ENCODE measurements at places on chromosomes 1 and 21.

DNA sequence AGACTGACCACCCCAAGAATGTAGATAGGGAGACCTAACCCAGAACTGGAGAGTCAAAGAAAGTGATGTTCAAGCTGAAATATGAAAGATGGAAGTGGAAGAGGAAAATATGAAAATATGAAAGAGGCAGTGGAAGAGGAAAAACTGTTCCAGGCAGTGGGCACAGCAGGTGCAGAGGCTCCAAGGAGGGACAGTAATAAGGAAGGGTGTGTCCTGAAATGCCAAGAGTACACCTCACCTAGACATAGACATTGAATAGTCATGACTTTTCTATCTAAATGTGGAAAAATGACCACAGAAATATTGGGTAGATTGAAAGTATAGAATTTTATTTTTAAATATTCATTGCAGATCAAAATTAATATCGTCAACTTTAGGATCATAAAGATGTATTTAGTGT lies 161.7 kb upstream of the USP24 start:
- DNase-seq: no peak

DNA sequence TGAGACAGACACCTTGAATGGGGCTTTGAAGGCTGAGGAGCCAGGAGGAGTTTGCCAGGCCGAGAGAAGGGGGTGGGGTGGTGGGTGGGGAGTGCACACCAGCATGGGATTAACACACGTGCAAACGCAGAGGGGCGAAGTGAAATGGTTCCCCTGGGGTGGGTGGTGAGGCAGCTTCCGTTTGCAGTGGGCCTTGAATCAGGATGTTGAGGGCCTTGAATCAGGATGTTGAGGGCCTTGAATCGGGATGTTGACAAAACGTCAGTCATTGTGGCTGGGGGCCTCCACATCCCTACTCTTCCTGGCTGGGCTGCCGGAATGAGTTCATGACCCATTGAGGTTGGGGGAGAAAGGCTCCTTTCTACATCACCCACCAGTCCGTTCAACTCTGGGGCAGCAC lies 16.6 kb downstream of the LDLRAP1 start:
- DNase-seq: no peak

DNA sequence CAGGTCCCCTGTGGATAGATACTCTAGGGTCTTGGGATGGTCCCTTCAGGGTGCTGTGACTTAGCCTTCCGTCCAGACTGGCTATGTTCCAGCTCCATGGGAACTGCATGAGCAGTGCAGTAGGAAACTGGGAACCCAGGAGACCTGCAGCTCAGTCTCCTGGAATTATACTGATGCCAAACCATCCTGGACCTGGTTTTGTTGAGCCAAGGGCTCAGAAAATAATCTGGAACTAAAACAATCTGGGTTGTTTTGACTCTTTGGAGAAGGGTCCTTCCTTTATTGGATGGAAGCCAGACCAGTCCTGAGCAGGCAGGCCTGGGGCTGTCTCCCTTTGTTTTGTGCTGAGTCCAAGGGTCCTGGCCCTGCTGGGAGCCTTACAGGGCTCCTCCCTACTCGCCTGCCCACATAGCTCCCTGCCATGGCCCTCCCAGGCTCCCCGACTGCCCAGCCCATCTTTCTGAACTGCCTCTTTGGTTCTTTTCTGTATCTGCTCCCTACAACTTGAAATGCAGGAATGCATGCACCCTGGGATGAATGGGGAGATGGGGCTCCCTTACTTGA lies 1.2 kb downstream of the IPO13 start:
- no peak for DNase-seq

- DNase-seq: no peak
Observed at GRCh38 chr1:48006264-48006663, 9.1 kb upstream of the TRABD2B start.

DNA sequence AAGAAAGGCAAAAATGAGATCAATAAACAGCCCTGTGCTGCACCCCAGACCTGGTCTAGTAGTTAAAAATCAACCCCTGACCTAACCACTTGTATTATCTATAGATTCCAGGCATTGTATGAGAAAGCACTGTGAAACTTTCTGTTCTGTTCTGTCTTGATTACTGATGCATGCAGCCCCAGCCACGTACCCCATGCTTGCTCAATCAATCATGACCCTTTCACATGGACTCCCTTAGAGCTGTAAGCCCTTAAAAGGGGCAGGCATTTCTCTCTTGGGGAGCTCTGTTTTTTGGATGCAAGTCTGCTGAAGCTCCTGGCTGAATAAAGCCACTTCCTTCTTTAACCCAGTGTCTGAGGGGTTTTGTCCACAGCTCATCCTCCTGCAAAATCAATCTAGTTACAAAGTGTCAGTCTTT lies 24.2 kb upstream of the CD34 start:
- DNase-seq: no peak

DNA sequence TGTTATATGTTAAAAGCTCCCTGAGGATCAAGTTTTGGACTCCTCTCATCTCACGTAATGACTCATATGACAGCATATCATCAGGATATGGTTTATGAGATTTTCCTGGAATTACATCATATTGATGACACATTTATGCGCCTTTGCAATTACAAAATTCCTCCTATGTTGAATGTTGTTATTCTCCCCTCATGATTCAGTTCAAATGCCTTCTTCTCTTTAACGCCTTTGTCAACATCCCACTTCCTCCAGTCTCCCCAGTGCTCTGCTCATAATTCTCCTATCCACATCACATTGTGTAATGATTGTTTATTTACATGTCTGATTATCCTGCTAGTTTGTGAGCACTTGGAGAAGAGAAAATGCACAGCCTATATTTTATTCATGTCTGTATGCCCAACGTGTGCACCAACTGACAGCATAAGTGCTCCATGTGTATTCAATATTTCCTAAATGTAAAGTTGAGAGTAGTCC lies 80.9 kb upstream of the BACH1 start:
- no peak for DNase-seq

DNA sequence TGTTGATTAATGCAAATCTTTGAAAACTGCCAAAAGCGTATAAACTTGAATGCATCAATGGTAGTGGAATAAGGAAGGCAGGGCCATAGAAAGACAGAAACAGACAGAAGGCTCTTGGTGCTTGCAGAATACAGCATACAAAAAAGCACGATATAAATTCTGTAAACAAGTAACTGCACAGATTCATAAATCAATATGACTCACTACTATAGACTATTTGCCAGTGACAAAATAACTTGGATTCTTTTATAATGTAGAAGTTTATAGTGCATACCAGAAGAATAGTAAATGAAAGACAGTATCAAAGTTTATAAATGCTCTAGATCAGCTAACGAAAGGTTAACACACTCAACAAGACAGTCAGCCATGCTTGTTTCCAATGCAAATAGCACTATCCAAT lies 349.6 kb downstream of the PTBP2 start:
- DNase-seq: no peak

GRCh38 chr1:214902636-214903320 lies 179.8 kb upstream of the KCNK2 start:
- DNase-seq: no peak

- no peak for DNase-seq
Observed at GRCh38 chr1:225878282-225878681, 3.9 kb downstream of the TMEM63A start.

GRCh38 chr1:104932030-104932915 lies 1182.6 kb downstream of the AMY1C start:
- no peak for DNase-seq

GRCh38 chr1:221263831-221264767 lies 384.9 kb downstream of the HLX start:
- no peak for DNase-seq

GRCh38 chr1:119590393-119590792 lies 57.7 kb downstream of the ZNF697 start:
- DNase-seq: no peak

GRCh38 chr1:33344896-33345560 lies 24.1 kb upstream of the A3GALT2 start:
- DNase-seq: no peak

DNA sequence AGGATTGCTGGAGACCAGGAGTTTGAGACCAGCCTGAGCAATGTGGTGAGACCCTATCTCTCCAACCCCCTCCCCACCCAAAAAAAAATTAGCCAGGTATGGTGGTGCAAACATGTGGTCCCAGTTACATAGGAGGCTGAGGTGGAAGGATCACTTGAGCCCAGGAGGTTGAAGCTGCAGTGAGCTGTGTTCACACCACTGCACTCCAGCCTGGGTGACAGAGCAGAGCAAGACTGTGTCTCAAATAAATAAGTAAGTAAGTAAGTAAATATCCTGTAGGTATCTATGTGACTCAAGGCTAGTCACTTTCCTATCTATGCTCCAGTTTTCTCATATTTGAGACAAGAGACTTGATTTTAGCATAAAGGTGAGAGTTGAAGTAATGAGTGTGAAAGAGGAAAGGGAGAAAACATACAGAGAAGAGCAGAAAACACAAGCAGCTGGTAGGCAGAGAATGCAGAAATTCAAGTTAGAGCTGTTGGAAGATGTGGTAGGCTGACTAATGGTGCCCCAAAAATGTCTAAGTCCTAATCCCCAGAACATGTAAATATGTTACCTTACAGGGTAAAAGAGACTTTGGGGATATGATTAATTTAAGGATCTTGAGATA lies 7.5 kb downstream of the PPP1R12B start:
- no peak for DNase-seq

GRCh38 chr1:200834383-200834782 lies 38.4 kb upstream of the GPR25 start:
- DNase-seq: no peak

DNA sequence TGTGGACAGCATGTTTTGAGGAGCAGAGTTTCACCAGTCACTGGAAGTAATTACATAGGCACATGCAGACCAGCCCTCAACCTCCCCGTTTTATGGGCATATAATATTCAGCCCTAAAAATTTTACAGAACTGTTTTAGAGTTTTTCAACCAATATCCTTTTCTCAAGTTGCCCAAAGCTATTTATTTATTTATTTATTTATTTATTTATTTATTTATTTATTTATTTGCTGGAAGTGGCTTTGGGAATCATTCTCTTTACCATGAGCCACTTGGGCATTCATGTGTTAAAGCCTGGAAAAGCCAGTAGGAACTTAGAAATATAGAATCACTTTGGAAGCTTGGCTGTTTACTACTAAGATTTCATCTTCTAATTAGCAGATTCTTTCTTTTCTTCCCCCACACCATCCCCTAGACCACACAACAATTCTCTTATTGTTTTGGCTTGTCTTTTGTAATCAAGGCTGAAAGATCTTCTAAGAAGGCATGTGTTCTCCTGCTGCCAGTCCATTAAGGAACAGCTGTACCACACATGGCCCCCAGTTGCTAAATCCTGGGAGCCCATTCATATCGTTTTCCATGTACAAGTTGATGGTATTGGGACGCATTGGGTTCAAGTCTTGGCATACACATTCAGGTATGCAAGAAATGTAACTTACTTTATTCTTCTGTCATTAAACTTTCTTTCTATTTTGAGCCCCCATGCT lies 220.0 kb downstream of the PAPPA2 start:
- no peak for DNase-seq

DNA sequence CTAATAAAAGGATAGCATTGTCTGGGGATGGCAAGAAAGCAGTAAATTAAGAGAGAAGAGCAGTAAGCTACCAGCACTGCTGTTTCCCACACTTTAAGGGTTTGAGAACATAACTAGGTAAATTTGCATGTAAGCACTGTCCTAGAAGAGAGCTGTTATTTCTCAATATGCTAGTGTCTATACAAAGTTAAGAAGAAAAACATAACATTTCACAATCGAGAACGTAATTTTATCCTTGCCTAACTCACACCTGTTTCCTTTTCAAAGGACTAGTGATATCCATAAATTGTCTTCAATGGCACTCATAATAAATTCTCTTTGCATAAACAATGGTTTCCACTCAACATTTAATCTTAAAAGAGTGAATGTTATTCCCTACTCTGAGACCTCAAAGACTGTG lies 576.0 kb downstream of the PTBP2 start:
- DNase-seq: no peak

DNA sequence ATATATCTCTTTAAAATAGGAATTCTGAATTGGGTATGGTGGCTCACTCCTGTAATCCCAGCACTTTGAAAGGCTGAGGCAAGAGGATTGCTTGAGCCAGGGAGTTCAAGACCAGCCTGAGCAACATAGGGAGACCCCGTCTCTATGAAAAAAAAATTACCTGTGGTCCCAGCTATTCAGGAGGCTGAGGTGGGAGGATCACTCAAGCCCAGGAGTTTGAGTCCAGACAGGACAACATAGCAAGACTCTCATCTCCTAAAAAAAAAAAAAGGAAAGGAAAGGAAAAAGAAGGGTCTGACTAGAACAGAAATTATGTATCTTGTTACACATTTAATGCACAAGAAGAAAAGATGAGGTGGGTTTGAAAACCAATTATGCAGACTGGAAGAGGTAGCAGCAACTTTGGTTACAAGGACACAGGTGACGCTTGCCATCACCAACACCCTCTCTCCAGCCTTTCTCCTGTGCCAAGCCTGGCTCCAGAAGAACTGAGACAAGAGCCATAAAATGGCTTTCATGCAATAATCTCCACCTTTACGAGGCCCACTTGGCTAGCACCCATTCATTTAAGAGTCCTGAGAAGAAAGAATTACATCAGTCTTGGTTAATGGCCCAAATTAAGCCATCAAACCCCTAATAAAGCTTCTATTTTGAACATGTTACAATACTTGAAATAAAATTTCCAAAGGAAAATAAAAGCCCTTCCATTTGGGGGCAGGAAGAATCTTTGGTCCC lies 4.8 kb upstream of the SELENBP1 start:
- DNase-seq: no peak

GRCh38 chr1:60823151-60823550 lies 259.2 kb upstream of the NFIA start:
- DNase-seq: no peak

- DNase-seq: no peak
Observed at GRCh38 chr1:73821520-73821919, 376.5 kb downstream of the LRRIQ3 start.

- no peak for DNase-seq
Observed at GRCh38 chr1:9438431-9439073, 100.7 kb upstream of the SLC25A33 start.

- no peak for DNase-seq
Observed at GRCh38 chr1:73886716-73887115, 311.3 kb downstream of the LRRIQ3 start.

DNA sequence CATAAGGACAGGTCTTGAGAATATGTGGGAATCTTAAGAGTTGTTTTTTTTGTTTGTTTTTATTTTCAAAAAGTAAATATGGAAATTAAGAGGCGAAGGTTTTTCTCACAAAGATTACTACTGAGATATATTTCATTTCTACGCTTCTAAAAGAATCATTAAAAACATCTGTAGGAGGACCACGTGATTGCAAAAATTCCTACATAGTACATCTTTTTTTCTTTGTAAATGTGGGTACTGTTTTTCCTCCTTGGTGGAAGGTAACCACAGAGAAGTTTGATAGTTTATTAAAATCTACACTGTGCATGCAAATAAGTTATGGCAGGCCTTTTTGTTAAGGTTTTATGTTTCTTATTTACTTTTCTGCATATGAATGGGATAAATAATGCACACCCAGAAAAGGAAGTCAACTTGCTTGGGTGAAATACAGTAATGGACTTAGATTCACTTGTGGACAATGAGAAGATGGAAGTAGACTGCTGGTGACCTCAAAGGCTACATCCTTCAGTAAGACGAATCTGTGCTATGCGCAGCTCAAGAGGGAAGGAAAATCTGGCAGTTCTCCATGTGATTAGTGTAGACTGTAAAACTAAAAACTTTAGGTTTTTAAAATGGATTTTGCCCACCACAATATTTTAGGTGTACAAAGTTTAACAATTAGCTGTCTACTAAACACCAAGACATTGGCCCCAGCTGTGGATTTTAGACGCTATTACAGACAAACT lies 2.0 kb downstream of the AK5 start:
- no peak for DNase-seq

All from activated CD4-positive, alpha-beta T cell treated with anti-CD3 and anti-CD28 coated beads for 1 hour (primary cell).